Foreskin melanocyte (primary cell): ENCODE measurements at places on chromosomes 13 and 19.

- no peak for DNase-seq
Measured at GRCh38 chr19:44367024-44367423, 10.5 kb upstream of the ZNF112 start.

DNA sequence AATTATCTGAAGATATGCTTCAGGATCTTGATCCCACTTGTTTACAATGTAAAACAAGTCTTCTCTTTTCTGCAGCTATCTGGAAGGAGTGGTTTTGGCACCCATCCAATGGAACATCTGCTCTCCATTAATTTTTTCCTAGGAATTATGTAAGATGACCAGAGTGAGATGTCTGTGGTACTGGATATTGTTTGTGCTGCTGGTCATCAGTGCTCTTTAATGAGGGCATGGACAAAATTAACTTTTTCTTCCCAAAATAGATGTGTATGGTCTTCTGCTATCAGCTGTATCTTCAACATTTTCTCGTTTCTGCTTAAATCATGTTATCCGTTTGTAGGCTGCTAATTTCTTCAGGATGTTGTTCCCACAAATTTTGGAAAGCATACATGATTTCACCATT is 415.4 kb upstream of the KLHL1 start:
- peak; percentile 7 for DNase-seq

- no peak for DNase-seq
Measured at GRCh38 chr13:74184283-74184682, 50.1 kb upstream of the KLF12 start.

- DNase-seq: peak; percentile 87
Measured at GRCh38 chr19:10478903-10479384, 24.2 kb downstream of the KEAP1 start.
